Activated CD4-positive, alpha-beta T cell treated with anti-CD3 and anti-CD28 coated beads, Interleukin-2, amount 10 ng/mL, durations not matched to agents 7 days and 5 days (primary cell): ENCODE measurements at places on chromosomes 5 and 9. TPM values are rescaled to one million over a fixed set of nuclear protein-coding genes. Genes with fewer than 3 reads are reported as not detected.

GRCh38 chr5:35869685-35870277 is 13.1 kb downstream of the IL7R start:
- H3K4me1 ChIP-seq = peaks cover 84% of the 10 kb centered on the region
- H3K4me3 ChIP-seq = no peak overlapping the region
- H3K27me3 ChIP-seq = no peaks in the 10 kb centered on the region
- peak overlapping the region; percentile 36 for H3K27ac ChIP-seq

Gene ZNF483
- 2.7 TPM for total RNA-seq

GRCh38 chr5:176738637-176739250 is 71.6 kb upstream of the UNC5A start:
- no peak overlapping the region for H3K4me3 ChIP-seq
- H3K36me3 ChIP-seq = no peaks in the 10 kb centered on the region
- H3K27ac ChIP-seq = no peak overlapping the region
- DNase-seq = no peak
- H3K4me1 ChIP-seq = no peaks in the 10 kb centered on the region

Gene CDH10
- total RNA-seq = not detected

Gene PHPT1
- 90.1 TPM for total RNA-seq

DNA sequence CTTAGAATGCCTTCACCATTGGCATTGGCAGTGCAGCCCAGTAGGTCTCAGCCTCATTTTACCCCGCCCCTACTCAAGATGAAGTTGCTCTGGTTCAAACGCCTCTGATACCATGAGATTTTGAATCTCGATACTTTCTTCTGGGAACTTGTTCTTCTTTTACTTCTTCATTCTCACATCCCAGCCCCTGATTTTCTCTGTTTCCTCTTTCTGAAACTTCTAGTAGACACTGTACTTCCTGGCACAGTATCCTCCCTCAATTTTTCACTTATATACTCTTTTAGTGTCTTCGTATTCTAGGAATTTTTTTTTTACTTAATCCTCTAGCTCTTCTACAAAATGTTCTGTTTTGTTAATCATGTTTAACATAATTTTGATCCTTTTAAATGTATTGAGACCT is 13.1 kb upstream of the ZNF79 start:
- H3K27me3 ChIP-seq = peaks cover 32% of the 10 kb centered on the region
- H3K4me3 ChIP-seq = no peak overlapping the region
- no peaks in the 10 kb centered on the region for H3K36me3 ChIP-seq
- DNase-seq = no peak
- no peaks in the 10 kb centered on the region for H3K4me1 ChIP-seq

DNA sequence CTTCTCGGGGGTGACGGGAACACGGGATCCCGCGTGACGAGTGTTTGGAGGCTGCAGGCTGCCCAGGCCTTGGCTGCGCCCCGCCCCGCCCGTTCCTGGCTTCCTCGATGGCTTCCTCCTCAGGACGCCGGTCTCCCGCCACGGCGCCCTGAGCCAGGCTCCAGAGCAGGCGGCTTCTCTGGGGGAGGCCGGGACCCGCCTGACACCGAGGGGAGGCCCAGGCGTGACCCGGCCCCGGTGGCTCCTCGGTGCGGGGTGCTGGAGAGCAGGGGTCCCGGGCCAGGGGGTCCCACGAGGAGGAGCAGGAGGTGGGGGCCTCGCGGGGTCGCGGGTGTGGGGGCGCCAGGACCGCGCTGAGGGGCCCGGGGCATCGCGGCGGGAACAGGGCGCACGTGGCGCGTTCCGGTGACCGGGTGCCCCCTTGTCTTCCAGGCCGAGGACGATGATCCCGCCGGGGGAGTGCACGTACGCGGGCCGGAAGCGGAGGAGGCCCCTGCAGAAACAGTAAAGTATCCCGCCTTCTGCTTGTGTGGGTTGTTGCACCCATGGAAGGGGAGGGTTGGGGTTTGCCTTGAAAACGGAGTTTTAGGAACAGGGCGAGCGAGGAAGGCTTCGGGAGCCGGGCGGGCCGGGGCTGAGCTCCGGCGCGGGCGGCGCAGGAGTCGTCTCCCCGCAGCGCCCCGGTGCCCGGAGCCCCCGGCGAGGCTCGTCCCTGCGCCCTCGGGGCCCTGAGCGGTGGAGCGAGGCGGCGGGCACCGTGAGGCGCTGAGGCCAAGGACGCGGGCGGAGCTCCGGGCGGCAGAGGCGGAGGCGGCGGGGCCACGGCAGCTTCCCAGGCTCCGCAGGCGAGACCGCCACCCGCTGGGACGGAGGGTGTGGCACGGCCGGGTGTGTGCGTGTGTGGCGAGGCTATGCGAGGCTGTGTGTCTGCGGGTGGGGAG is 22.2 kb downstream of the AHRR start:
- peak overlapping the region; percentile 94 for H3K27ac ChIP-seq
- H3K27me3 ChIP-seq = no peaks in the 10 kb centered on the region
- H3K4me3 ChIP-seq = peak overlapping the region; percentile 76
- peaks cover 48% of the 10 kb centered on the region for H3K36me3 ChIP-seq
- peak; percentile 57 for DNase-seq

Gene PHYKPL
- total RNA-seq = 138 TPM

- peaks cover 22% of the 10 kb centered on the region for H3K27me3 ChIP-seq
- H3K4me3 ChIP-seq = no peak overlapping the region
- no peaks in the 10 kb centered on the region for H3K36me3 ChIP-seq
- peaks cover 8% of the 10 kb centered on the region for H3K4me1 ChIP-seq
- H3K27ac ChIP-seq = no peak overlapping the region
Observed at GRCh38 chr5:84378961-84379360, 5.7 kb downstream of the EDIL3 start.

Gene S1PR3
- 0.15 TPM for total RNA-seq

DNA sequence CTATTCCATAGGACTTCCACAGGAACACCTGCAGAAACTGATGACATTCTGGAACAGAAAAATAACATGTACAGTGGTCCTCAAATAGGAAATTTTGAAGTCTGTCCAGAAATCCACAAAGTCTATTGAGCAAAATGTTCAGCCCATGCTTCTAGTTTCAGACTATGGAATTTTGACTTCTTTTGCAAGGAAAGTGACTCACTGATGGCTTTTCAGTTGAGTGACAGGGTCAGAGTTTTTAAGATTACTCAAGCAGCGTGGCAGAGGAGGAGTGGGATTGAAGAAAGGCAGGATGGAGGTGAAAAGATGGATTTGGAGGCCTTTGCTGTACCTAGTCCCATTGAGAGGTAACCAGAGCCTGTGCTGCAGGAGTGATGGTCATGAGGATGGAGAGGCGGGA is 151.5 kb downstream of the GOLPH3 start:
- no peak for DNase-seq
- no peaks in the 10 kb centered on the region for H3K27me3 ChIP-seq
- H3K27ac ChIP-seq = no peak overlapping the region
- no peak overlapping the region for H3K4me3 ChIP-seq
- no peaks in the 10 kb centered on the region for H3K36me3 ChIP-seq

- DNase-seq = peak; percentile 13
- peak overlapping the region; percentile 88 for H3K27ac ChIP-seq
- H3K27me3 ChIP-seq = no peaks in the 10 kb centered on the region
- H3K36me3 ChIP-seq = peaks cover 8% of the 10 kb centered on the region
- peaks cover 37% of the 10 kb centered on the region for H3K4me1 ChIP-seq
- H3K4me3 ChIP-seq = peak overlapping the region; percentile 23
Observed at GRCh38 chr5:40277161-40277906, 402.4 kb upstream of the PTGER4 start.

Gene PCDHB15
- not detected for total RNA-seq

DNA sequence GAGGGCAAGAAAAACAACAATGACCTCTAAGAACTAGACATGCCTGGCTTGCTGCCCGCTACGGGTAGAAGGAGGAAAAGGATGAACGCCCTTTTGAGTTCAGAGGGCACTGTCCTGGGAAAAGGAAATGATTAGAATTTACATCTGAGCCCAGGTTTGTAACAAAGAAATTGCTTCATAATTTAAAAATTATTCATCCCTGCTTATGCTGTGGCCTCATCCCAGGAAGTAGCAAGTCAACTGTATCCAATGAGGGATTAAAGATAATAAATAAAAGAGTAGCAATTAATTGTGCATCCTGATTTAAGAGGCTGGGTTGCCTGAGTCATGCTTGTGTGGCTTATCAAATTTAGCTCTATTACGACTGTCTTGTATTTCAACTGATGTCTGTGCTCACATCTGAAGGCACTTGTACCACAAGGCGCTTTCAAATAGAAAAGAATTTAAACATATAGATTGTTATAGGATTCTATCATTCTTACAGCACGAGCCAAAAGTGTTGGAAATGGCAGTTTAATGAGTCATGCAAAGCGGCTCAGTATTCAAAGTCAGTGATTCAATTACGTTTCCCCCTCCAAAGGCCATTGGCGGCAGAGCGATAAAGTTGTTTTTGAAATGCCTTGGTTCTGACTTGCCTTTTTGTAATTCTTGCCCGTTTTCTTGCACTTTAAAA is 40.0 kb upstream of the DMRT1 start:
- H3K4me3 ChIP-seq = no peak overlapping the region
- no peaks in the 10 kb centered on the region for H3K36me3 ChIP-seq
- no peak for DNase-seq

DNA sequence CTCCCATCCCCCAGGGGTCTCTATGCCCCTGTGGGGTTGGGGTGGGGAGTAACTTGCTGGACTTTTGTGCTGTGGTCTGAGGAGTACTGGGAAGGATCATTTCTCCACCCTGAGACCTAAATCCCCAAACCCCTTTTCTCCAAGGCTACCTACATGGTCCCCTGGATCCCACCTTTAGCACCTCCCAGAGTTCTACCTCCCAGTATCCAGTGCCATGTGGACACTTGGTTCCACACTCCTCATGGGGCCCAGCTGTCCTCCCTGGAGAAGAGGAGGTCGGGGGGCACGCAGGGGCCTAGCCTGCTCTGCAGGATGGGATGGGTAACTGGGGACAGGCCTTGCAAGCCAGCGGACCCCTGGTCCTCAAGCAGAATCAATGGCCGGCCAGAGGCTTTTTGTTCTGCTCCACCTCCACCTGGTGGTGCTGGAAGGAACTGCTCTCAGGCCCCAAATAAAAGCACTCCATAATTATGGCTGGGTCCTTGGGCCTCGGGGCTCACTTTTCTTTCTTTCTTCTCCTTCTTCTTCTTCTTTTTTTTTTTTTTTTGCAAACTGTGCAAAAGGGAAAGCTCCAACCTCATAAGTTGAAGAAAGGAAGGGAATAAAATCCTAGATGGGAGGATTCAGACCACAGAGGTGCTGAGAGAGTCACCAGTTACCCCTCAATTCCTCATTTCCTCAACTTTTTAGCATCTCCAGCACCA is 68.4 kb downstream of the PSD2 start:
- no peak overlapping the region for H3K4me3 ChIP-seq
- peaks cover 10% of the 10 kb centered on the region for H3K27me3 ChIP-seq
- peak; percentile 57 for DNase-seq
- no peaks in the 10 kb centered on the region for H3K4me1 ChIP-seq

DNA sequence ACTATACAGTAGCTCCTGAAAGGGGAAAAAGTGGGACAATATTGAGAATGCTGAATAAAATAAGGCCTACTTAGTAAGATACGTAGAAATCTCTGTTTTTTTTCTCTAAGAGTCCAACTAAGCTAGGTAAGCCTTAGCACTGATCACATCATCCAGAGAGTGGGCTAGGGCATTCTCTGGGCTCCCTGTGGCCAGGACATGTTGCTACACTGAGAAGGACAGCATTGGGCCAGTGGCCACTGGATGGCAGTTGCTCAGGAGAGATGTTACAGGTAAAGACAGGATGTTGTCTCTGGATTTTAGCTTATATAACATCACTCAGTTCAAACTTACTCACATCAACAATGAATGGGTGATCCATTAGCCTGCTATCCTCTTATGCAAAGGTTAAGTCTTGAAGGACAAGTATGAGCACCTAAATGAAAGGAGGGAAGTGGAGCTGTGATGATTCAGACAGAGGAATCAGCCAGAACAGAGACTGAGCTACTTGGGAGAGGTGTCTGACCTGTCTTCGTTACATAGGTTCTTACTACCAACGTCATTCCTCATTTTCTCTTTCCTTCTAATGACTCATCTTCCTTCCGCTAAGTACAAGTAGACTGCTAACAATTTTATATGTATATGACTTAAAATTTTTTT is 226.6 kb upstream of the ADCY2 start:
- no peaks in the 10 kb centered on the region for H3K4me1 ChIP-seq
- no peak overlapping the region for H3K27ac ChIP-seq
- DNase-seq = no peak
- no peak overlapping the region for H3K4me3 ChIP-seq
- H3K27me3 ChIP-seq = no peaks in the 10 kb centered on the region

DNA sequence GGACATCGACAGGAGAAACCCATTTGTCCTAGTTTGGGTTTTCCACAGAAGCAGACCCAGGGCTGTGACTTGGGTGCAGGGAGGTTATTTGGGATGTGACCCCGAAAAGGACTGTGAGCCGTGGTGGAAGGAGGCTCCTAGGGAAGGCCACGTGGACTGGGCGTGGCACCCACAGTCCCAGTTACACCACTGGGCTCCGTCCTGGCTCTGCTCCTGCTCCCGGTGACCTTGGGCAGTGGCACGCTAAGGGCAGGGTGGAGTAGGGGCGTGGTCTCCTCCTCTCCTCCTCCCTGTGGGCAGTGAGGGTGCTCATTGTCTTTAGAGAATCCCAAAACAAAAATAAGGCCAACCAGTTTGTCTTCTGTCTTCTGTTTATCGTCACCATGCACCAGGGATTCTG is 190.1 kb downstream of the GADD45G start:
- no peaks in the 10 kb centered on the region for H3K4me1 ChIP-seq
- no peaks in the 10 kb centered on the region for H3K27me3 ChIP-seq
- H3K4me3 ChIP-seq = no peak overlapping the region
- DNase-seq = no peak
- no peaks in the 10 kb centered on the region for H3K36me3 ChIP-seq

GRCh38 chr5:37738865-37739488 is 100.9 kb downstream of the GDNF start:
- no peak overlapping the region for H3K4me3 ChIP-seq
- no peak overlapping the region for H3K27ac ChIP-seq
- H3K27me3 ChIP-seq = no peaks in the 10 kb centered on the region
- no peak for DNase-seq
- H3K4me1 ChIP-seq = peaks cover 24% of the 10 kb centered on the region

GRCh38 chr5:172648013-172648381 is 6.9 kb downstream of the NEURL1B start:
- H3K36me3 ChIP-seq = no peaks in the 10 kb centered on the region
- peaks cover 23% of the 10 kb centered on the region for H3K27me3 ChIP-seq
- no peaks in the 10 kb centered on the region for H3K4me1 ChIP-seq
- no peak for DNase-seq
- H3K27ac ChIP-seq = no peak overlapping the region
